ENCODE measurements at places on chromosomes 12 and 14.

DNA sequence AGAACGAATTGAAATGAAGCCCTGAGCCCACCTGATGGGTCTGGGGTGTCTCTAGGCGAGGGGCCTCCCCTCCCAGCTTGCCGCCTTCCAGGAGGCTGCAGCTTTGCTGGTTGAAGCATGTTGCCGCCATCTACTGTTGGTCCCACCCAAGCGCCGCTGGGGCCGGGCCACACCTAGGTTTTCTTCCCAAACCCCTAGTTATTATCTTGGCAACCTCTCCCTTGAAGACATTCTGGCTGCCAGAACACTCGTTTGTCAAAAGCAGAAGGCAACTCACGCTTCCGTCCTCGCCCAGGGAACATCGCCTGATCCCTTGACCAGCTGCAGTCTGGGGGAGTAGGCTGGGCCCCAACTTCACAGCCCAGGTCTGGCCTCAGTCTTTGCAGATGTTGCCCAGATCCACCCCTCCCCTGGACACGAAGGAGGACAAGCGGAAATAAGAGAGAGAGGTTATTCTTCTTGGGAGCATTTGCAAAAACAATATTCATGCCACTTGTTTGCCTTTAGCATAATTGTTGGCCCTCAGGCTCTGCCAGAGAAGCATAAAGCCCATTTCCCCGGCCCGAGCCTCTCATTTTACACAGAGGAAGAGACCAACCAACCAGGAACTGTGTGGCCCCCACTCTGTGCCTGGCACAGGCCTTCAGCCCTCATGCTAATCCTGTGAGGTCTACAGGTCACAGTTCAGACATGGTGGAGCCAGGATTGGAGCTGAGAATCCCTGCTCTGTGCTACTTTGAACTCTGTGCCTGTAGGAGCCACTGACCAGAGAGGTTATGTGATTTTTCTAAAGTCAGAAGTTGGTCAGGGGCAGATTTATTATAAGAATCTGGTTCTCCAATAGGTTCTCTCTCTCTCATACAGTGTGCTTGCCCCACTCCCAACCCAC lies 6.8 kb downstream of the EMP1 start:
- DNase-seq: no peak

GRCh38 chr14:30521899-30522736 lies 36.8 kb upstream of the G2E3 start:
- no peak for DNase-seq

DNA sequence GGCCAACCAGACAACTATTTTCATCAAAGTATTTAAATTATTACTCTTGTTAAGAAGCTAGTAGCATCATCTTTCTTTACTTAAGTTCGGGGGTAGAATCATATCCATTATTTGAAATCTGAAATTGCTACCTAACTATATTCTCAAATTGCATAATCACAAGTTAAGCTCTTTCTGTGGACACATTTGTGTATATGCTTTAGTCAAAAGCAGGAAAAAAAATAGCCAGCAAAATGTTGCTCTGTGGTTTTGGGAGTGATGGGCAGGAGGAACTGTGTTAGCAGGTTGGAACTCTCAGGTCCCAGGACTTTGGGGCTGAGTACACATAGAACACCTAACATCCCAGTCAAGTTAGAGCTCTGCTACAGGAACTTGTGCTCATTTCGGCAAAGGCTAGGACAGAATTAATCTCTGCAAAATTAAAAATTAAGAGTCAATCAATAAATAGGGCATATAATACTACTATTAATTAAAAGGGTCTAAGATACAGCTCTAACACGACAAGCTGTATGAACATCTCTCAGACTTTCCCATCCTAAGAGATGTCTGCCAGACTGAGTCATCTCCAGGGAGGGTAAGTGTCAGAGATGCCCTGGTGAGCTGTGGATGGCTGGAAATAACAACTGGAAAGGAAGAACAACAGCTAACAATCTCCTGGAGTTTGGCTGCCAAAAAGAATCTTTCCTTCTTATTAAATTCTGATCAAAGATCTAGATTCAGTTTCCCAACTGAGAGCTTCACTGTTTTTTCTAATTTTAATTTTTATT lies 203.5 kb upstream of the GZMB start:
- no peak for DNase-seq

DNA sequence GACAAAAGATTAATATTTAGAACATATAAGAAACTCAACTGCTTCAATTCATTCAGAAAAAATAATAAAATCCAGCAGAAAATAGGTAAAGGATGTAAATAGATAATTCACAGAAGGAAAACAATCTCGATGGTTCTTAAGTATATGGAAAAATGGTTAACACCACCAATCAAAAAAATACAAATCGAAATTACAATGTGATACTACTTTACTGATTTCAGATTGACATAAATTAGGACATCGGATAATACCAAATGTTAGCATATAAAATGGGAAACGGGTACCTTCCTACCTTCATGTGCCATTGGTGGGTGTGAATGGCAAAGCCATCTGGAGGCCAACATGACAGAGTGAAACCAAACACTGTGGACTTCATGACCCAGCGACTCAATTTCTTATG lies 1.6 kb upstream of the PPP4R4 start:
- DNase-seq: no peak

- no peak for DNase-seq
Observed at GRCh38 chr12:93060666-93061472, 131.8 kb upstream of the EEA1 start.

GRCh38 chr12:123973552-123974341 lies 732 bp downstream of the ZNF664 start:
- peak; percentile 71 for DNase-seq

DNA sequence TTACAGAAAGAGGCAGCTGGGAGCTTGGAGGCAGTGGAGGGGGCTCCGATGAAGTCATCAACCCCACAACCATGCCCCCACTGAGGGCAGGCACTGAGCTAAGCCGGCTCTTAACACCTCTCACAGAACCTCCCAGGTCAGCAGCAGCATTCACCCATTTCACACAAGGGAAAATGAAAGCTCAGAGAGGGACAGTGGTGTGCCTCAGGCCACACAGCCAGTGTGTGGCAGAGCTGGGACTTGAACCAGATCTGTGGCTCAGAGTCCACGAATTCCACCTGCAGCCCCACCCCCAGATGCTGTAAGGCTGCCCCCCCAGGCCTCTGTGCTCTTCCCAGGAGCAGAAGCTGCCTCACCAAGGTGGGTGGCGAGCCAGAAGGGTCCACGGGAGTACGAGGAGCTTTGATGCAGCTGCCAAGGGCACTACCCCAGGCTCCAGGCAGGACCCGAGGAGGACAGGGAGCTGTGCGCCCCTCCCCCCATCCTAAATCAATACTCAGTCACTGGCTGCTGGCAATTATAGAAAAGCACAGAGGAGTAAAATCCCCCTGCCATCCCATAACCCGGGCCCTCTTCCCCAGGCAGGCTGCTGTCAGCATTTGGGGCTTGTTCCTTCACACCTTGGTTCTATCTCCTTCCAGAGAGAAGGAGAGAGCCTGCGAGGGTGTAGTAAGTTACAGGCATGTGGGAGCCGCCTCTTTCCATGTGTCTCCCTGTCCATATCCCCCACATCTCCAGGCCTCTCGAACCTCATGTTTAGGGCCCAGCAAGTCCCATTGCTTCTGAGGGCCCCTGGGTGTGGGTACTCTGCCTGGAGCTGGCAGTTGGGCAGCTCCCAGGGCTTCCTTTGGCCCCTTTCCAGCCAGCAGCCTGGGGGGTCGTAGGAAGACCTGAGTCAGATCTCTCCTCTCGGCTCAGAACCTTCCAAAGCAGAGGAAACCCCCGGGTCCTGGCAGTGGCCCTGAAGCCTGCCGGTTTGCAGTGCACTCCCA lies 47.6 kb downstream of the FAM222A start:
- DNase-seq: no peak

DNA sequence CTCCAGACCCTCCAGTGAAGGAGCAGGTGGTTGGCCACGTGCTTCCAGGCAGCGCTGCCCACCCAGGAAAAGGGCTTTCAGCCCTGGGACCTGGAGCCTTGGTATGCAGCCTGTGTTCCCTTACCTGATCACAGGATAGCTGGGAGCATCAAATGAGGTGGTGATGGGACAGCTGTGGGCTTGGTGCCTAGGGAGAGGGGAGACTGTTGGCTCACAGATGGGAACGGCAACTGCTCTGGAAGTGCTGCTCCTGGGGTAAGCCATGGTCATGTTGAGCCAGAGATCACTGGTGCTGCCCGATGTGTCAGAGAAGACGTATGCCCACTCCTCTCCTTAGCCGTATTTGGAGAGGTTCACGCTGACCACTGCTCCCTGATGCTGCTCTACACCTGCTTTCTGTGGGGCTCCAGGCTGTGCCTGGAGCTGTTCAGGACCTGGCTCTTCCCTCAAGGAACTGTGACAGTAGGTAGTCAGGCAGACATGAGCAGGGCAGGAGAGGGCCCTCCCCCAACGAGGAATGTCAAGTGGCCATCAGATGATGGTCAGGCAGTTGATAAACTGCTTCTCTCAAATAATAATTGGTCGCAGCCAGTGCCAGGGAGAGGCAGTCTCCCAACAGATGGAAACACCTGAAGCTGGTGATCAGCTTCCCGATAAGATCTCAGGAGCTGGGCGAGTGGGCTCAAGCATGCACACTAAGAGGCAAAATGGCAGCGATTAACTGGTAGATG lies 2.8 kb upstream of the CYP46A1 start:
- no peak for DNase-seq

Measured in stimulated activated effector memory CD8-positive, alpha-beta T cell treated with anti-CD3 and anti-CD28 coated beads, Interleukin-12 subunit alpha, Interleukin-12 subunit beta, amount 100 ng/mL, for 72 hours (primary cell).